SK-N-MC (cell line): ENCODE measurements at places on chromosomes 1 and 21.

- DNase-seq: no peak
These were observed 111.6 kb upstream of the PPP2R5A start for GRCh38 chr1:212173567-212173966.

DNA sequence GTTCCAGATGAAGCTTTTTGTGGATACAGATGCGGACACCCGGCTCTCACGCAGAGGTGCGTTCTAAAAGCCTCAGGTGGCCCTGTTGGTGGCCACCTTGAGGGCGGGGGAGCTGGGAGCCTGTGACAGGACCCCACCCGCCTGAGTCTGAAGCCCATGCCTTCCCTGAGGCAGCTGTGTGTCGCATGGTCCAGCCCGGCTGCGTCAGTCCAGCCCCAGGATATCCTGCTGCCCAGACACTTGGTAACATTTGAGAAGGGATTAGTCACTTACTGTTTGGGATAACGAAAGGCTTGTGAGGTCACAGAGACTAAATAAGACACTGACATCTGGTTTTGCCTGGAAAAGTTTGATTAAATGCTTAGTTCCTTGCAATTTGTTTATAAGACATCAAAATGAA is 68.9 kb downstream of the UCK2 start:
- no peak for DNase-seq

GRCh38 chr1:107782217-107782845 is 182.6 kb downstream of the VAV3 start:
- peak; percentile 69 for DNase-seq

GRCh38 chr1:109490029-109490933 is 3.6 kb upstream of the CYB561D1 start:
- no peak for DNase-seq

DNA sequence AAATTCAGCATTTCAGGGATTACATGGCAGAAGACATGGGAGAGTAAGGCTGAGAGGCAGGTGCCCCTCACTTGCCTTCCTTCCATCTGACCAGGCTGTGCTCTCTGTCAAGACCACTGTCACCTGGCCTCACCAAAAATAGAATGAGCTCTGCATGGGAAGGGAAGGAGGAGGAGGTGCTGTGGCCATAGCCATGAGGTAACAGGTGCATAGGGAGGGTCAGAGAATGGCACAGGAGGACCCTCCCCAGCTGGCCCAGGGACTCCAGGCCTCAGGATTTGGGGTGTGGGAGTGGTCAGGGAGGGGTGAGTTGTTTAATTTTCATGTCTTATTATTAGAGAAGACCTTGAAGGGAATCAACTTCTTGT is 192.3 kb downstream of the FCRL5 start:
- no peak for DNase-seq

GRCh38 chr1:198443365-198444233 is 96.9 kb downstream of the ATP6V1G3 start:
- no peak for DNase-seq

- no peak for DNase-seq
These were observed 5.8 kb downstream of the CLEC20A start for GRCh38 chr1:178490967-178491366.

DNA sequence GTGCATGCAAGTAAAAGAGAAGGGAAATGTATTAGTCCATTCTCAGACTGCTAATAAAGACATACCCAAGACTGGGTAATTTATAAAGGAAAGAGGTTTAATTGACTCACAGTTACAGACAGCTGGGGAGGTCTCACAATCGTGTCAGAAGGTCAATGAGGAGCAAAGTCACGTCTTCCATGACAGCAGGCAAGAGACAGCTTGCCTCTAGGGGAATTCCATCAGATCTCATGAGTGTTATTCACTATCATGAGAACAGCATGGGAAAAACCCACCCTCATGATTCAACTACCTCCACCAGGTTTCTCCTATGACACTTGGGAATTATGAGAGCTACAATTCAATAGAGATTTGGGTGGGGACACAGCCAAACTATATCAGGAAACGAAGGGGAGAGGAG is 8.1 kb downstream of the KRTAP21-3 start:
- no peak for DNase-seq

GRCh38 chr1:105087506-105087905 is 1337.8 kb downstream of the AMY1C start:
- no peak for DNase-seq

DNA sequence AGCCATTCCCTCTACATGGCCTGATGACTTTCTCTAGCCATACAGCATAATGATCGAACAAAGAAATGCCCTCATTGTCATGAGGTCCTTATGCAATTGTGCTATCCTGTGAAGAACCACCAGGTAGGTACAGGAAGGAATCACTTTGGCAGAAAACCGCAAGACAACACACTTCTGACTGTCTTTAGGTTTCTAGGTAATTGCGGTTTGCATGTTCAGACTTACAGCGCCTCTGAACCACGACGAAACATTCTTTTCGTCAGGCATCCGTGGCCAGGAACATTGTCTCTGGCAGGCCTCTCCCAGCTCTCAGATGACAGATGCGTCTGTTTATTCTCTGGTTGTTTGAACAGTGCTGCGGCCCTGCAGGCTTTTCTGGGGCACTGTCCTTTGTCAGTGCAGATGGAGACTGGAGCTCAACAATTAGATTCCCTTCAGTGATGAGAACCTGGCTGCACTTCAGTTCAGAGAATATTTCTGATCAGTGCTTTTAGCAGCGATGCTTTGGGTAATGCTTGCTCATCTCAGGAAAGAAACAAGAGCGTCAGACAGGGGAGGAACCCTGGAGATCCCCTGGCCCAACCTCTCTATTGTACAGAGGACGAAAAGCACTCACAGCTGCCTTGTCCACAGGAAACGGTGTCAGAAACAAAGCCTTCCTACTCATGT is 63.4 kb downstream of the B3GALT5 start:
- DNase-seq: no peak

DNA sequence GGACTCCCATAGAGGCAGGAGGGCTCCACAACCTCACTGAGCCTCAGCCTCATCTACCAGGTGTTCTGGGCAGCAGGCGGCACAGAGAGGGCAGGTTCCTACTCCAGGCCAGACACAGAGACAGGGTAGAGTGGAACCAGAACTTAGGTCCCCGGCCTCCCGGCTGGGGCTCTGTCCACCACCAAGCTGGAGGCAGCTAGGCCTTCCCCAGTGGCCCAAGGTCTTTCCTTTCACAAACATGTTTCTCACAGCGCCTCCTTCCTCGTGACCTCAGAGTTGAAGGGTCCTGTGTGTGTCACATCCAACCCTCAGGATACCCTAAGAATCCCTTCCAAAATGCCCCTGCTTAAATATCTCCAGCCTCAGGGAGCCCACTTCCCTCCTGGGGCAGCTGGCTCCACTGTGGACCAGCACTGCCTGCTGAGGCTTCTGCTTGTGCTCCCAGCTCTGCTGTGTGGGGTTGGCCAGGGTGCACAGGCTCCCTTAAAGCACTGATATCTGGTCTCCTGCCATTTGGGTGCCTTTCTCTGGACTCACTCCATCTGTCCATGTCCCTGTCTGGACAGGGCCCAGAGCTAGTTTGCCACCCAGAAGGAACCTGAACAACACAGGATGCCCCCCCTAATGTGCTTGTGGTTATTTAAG is 33.2 kb upstream of the MAGOH start:
- no peak for DNase-seq

GRCh38 chr1:219113261-219113660 is 60.4 kb upstream of the LYPLAL1 start:
- DNase-seq: no peak

DNA sequence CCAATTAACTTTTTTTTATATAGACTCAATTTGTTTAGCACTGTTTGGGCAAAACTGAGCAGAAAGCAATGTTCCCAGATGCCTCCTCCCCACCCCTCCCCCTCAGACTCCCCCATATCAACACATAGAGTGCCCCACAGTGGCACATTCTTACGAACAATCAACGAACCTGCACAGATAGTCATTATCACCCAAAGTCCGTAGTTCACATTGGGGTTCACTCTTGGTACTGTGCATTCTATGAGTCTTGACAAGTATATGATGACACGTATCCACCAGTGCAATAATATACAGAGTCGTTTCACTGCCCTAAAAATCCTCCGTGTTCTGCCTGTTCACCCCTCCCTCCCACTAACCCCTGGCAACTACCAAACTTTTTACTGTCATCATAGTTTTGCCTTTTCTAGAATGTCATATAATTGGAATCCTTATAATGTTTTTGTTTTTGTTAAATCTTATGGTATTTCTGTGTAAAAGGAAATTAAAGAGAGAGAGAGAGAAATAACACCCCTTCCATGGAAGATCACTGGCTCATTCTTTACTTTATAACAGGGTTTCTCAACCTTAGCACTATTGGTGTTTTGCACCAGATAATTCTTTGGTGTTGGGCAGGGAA is 37.2 kb upstream of the HNRNPU start:
- no peak for DNase-seq

GRCh38 chr1:24828887-24829192 is 83.6 kb downstream of the CLIC4 start:
- no peak for DNase-seq

GRCh38 chr1:197696372-197696771 is 78.9 kb downstream of the DENND1B start:
- no peak for DNase-seq

- no peak for DNase-seq
These were observed 14.0 kb downstream of the HSF2BP start for GRCh38 chr21:43645136-43645891.

- DNase-seq: no peak
These were observed 24.7 kb downstream of the STX6 start for GRCh38 chr1:180997843-180998504.

DNA sequence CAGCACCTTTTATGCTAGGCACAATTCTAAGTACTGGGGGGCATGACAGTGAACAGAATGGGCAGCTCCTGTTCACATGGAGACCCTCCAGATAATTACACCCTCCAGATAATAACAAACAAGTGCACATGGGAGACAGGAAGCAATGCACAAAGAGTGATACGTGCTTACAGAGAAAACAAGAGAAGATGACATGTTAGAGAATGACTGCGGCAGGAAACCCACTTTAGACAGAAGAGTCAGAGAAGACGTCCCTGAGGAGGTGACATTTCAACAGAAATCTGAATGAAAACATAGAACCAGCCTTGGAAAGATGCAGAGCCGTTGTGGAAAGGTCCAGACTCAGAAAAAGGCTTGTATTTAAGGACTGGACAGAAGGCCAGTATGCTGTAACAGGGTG is 54.7 kb upstream of the ARTN start:
- no peak for DNase-seq

- no peak for DNase-seq
These were observed 12.8 kb upstream of the CAMK1G start for GRCh38 chr1:209570743-209571142.

GRCh38 chr1:167871331-167871730 is 42.6 kb downstream of the ADCY10 start:
- DNase-seq: no peak

DNA sequence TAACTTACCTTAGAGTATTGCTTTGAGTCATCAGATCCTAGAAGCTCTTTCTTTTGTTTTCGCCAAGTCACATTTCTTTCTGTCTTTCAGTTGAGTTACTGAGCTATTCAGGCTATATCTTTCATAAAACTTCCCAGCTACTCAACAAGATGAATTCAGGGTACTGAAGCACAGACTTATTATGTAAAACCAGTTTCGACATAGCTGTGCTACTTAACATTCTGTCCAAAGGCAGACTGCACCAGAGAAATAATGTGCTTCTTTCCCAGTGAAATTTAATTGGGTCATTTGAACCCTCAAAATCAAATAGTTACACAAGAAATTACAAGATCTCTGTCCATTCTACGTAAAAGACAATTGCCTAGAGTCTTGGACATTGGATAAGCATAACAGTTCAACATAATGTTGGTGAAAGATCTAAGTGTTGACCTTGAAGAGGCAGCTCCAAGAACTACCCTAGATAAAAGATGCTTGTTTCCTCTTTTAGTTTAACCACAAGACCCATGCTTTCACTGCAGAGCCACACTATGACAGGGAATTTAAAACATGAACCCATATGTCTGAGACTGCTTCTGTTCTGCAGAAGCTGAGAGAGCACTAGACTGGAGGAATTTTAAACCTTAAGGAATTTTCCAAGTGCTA is 163.2 kb downstream of the LRRC40 start:
- peak; percentile 18 for DNase-seq

DNA sequence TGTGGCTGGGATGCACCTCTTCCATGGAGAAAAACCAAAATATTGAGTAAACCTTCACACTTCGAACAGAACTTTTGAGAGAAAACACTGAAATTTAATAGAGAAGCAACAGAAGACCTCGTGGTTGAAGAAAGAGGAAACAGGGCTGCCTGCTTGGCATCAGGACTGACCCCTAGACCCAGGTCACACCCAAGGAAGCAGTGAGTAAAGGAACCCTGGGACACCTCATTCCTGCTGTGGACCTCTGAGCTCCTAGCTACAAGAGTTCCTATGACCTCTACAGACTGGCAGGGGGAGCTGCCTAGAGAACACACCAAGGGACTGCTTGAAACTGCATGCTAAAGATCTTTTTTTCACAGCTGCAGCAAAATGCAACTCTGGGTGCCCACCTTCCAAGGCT is 67.8 kb downstream of the FASLG start:
- no peak for DNase-seq

DNA sequence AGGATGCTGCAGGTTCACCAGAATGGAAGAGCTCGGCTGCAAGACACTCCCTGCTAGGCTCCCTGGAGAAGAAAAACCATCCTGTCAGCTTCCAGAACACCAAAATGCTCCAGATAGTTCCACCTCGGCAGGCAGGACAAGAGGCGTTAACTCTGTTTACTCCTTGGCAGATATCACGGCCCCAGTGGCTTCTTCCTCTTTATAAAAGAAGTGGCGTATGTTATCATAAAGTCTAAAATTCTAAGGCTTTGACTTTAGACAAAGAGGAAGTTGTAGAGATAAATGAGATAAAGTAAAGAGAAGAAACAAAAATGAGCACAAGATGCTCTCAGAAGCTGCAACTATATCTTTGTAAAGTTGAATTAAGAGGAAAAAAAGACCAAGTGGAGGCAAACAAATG is 24.3 kb upstream of the MTF1 start:
- DNase-seq: no peak

DNA sequence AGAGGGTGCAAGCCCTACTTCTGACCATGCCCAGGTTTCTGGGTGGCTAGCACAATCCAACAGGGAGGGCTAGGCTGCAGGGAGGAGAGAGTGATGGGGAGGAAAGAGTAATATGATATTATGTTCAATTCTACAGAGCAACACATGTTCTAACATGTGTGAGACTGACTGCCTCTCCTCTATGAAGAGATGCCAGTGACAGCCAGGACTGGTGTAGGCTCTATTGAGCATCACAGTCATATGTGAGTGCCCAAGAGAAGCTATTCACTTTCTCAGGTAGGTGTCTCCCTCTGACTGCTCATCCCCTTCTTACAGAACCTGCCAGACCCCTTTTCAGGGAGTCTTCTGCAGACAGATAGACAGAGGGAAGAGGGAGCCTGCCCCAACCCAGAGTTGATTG is 446.1 kb downstream of the SIPA1L2 start:
- no peak for DNase-seq

- no peak for DNase-seq
These were observed 166.7 kb downstream of the SIPA1L2 start for GRCh38 chr1:232463225-232463624.
